ENCODE measurements at places on chromosomes 16 and 17.

GRCh38 chr17:30482555-30482954, 5.3 kb downstream of the GOSR1 start:
- no peak for DNase-seq

DNA sequence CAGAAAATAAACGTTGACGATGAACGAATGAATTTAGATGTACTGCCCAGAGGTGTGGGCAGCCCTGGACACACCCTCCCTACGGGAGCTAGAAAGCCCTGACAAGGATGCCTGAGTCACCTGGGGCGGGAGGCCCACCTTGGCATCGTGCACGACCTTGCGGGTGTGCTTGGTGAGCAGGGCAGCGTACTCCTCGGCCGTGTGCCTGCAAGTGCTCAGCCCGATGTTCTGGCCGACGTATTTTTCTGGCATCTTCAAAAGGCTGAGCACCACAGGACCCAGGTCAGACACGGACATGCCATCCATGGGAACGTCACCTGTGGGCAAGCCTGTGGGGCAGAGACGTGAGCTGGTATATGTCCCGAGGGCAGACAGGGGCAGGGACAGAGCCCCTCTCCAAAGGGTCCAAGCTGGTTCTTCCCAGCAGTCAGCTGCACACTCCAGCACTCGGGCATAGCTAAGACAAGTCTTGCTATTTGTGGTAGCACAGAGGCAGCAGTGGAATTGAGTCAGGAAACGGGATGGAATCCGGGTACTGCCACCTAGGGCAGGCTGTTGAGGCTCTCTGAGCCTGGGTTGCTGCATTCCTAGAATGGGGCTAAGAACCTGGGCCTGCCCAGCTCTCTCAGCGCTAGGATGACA, 10.8 kb downstream of the NMRAL1 start:
- DNase-seq: no peak

DNA sequence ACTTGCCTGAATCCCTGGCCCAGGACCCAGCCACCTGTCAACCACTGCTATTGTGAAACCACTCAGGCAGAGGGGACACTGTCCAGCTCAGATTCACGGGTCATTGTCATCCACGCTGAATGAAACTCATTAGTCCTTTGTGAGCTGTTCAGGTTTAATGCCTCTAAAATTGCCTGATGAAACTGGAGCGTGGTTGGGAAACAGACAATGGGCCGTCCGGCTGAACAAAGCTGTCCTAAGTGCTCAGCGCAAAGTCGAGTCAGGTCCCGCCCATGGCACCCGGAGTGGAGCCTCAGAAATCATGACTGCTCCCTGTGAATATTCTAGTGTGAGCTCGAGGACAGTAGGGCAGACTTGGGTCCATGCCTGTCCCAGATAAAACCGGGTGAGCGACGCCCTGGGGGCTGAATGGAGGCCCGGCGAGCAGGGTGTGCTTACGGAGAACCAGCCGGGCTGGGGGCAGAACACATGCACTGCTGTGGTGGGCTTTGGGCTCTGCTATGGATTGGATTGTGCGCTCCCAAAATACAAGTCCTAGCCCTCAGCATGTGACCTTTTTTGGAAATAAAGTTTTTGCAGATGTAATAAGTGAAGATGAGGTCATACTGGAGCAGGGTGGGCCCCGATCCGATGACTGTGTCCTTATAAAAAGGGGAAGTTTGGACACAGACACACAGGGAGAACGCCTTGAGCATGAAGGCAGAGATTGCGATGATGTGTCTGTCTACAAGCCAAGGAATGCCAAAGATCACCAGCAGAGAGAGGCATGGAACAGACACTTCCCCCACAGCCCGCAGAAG, 12.9 kb upstream of the CMIP start:
- DNase-seq: no peak

DNA sequence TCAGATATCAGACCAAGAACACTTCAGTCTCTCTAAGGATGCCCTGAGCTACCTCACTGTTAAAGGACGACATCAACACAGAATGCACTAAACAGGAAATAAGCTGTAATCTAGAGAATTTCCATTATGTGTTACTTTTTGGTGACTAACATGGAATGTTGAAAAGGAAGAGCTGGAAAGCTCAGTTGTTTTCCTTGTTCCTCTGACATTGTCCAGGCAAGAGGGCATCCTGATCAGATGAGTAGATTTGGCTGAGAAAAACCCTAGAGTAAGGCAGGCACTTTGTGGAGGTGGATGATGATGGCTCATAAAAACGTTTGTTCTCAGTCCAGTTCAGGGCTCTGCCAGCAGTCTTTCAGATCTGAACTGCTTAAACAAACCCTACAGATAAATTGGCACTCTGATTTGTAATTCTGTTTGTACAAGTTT, 34.0 kb downstream of the DGKE start:
- DNase-seq: no peak

GRCh38 chr16:55179852-55180585, 144.0 kb upstream of the IRX6 start:
- DNase-seq: no peak

- DNase-seq: no peak
Observed at GRCh38 chr17:69082696-69083095, 22.0 kb upstream of the ABCA9 start.

DNA sequence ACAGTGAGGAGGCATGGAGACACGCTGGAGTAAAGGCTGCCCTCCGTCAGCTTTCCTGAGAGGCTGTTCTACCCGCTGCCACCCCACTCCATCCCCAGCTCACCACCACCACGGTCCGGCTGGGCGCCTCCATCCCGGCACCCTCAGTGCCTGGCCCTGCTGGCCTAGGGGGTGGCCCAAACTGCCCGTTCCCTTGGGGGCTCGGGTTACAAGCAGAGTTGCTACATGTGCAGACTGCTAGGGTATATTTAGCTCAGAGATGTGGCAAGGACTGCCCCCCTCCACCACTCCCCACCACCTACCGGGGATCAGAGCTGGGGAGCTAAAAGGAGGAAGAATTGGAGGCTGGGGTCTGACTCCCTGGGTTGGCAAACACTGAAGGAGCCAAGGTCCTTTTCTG, 4.1 kb downstream of the CACNB1 start:
- DNase-seq: no peak

DNA sequence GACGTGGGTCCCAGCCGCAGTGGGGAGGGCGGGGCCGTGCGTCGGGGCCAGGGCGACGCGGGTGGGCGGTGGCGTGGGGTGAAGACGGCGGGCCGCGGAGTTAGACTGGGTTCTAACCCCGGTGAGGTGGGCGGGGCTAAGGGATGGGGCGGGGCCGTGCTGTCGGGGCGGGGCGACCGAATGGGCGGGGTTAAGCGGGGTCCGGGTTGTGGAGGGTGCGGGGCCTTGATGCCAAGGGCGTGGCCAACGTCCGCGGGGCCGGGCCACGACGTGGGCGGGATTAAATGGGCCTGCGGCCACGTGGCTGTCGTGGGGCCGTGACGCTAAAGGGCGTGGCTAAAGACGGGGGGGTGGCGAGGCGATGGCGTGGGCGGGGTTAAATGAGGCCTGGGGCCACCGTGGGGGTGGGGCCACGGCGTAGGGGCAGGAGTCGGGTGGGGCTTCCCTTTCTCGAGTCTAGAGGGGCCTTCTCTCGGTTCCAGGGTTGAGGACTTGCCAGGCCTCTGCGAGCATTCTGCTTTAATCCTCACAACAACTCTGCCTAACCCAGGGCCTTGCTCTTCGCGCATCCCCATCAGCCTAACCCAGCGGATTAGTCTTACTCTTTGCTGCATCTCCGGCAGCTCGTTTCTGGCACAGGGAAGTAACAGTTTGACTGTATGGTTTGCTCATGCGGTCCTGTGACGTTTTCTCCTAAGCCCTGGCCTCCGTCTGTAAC, 739 bp downstream of the TCF25 start:
- peak; percentile 77 for DNase-seq

GRCh38 chr16:74936902-74937560, 47.9 kb downstream of the WDR59 start:
- DNase-seq: peak; percentile 38

DNA sequence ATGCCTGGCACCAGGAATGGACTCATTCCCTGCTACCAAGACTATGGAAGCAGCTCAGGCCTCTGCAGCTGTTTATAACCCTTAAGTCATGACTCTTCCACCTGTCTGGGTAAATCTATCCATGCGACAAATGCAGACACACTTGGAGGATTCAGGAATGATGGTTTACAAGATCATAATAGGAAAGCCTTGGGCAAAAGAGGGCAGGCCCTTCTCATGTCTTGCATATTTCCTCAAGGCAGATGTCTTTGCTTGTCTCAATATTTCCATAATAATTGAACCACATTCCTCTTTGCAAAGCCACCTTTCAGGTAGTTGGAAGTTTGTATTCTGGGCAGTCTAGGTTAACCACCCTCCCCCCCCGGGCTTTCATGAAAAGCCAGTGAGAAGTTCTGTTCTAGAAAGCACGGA, 884 bp upstream of the JPT1 start:
- DNase-seq: no peak

DNA sequence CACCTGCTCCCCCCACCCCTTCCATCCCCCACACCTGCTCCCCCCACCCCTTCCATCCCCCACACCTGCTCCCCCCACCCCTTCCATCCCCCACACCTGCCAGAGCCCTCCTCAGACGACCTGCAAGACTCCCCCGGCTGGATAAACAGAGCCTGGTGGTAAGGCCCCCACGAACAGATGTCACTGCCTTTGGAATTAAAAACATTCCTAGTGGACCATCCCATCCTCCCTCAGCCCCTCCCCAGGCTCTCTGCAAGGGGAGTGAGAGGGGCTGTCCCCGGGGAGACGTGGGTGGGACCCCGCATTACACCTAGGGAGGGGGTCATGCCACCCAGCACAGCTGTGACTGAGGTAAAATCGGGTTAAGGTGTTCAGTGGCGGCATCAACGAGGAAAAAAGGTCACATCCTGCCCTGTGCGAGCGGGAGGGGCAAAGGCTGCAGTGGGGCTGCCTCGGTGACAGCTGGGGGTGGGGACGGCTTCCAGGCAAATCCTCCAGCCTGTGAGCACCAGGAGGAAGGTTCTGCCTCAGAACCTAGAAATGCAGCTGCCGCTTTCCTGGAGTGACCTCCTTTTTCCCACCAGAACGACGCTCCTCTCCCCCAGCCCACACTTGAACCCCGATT, 38.7 kb downstream of the TIMM22 start:
- DNase-seq: no peak

GRCh38 chr16:75011634-75012307, 12.9 kb downstream of the ZNRF1 start:
- DNase-seq: no peak

- DNase-seq: no peak
Observed at GRCh38 chr17:37532756-37533155, 43.1 kb downstream of the DUSP14 start.

- no peak for DNase-seq
Observed at GRCh38 chr16:69469807-69470561, 45.6 kb downstream of the CYB5B start.

- DNase-seq: no peak
Observed at GRCh38 chr17:61662741-61663140, 71.7 kb upstream of the NACA2 start.

GRCh38 chr16:75197522-75198134, 9.3 kb downstream of the CTRB2 start:
- DNase-seq: no peak

GRCh38 chr16:72373201-72373600, 201.2 kb upstream of the PMFBP1 start:
- no peak for DNase-seq

- DNase-seq: no peak
Observed at GRCh38 chr16:71600822-71601221, 23.9 kb upstream of the TAT start.

DNA sequence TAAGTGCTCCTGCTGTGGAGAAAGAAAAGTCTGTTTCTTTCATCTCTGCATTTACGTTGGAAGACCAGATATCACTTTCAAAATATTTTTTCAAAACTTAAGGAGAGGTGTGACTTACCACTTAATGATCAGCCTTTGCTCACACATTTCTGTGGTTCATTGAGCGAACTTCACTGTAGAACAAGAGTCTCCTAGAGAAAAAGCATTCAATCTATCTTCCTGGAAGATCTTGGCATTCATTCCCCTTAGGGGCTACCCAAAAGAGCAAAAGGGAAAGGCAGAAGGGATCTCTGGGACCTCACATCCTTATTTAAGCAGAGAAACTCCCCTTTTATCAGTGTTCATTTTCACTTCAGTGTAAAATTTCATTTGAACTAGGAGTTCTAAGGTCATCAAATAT, 61.2 kb downstream of the HS3ST3A1 start:
- no peak for DNase-seq

DNA sequence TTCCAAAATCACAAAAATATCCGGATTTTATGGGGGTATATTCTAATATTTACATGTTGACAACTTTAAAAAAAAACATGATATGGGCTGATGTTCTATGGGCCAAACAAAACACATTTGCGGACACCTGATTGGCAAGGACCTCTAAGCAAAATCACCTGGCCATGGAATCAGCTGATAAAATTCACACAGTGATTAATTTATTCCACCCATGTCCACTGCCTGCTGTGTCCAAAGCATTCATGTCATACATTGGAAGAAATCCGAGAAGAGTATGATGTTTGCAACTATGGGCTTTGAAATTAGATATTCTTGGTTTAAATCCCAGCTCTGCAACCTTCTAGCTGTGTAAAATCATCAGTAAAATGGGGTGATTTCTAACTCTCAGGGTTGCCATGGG, 538.7 kb downstream of the HAPSTR1 start:
- DNase-seq: no peak

GRCh38 chr17:18042983-18043382, 3.8 kb downstream of the GID4 start:
- no peak for DNase-seq

GRCh38 chr17:62572888-62573401, 54.5 kb upstream of the MRC2 start:
- DNase-seq: no peak

GRCh38 chr16:51953286-51953985, 593.5 kb downstream of the TOX3 start:
- DNase-seq: no peak

- no peak for DNase-seq
Observed at GRCh38 chr17:14918540-14918939, 346.6 kb downstream of the PMP22 start.

DNA sequence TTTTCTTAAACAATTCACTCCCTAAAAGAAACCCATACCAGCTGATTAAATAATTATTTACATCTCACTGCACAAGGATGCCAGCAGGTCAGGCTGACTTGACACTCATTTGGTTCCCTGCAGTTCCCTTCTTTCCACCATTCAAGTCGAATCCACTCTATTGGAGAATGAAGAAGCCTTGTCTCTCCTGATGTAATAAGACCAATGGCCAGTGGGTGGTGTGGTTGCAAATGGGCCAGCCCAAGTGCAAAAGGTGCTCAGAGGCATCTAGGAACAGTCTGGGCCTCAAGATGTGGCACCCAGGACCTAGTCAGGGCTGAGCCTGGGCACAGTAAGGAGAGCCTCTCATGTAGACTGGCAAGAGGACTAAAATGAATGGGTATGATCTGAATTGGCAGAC, 9.3 kb downstream of the C16orf78 start:
- DNase-seq: no peak
